ENCODE measurements at places on chromosomes 16 and 17.

GRCh38 chr17:50355701-50356341 is 9.9 kb downstream of the XYLT2 start:
- no peak for DNase-seq

DNA sequence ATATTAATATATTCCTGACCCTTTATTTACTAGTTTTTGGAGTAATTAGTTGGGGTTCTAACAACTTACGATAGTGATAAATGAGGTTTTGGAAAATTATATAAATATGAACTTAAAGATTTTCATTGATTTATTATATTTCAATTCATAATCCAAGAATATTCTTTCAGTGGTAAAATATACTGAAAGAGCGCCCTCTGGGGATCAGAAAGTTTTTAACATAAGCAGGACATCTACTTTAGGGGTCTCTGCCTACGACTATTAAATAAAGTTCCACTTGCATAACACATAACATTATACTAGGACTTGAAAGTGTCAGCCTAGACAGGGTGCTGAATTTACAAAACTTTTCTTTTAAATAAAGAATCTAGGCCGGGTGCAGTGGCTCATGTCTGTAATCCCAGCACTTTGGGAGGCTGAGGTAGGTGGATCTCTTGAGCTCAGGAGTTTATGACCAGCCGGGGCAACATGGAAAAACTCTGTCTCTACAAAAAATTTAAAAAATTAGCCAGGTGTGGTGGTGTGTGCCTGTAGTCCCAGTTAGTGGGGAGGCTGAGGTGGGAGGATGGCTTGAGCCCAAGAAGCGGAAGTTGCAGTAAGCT is 15.6 kb downstream of the RFWD3 start:
- no peak for DNase-seq

GRCh38 chr16:20853981-20854620 is 46.1 kb downstream of the DCUN1D3 start:
- DNase-seq, result no peak

DNA sequence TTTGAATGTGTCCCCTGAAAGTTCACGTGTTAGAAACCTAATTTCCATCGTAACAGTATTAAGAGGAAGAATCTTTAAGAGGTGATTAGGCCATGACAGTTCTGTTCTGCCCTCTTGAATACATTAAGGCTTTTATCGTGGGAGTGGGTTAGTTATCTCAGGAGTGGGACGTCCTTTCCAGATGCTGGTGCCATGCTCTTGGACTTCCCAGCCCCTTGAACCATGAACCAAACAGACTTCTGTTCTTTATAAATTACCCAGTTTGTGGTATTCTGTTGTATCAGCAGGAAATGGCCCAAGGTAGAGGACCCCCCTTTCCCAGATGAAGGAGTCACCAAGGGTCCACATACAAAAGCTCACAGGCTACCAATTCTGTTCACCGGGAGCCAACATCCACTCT is 10.1 kb downstream of the GTF3C1 start:
- DNase-seq, result no peak

- no peak for DNase-seq
Measured at GRCh38 chr17:37475731-37476420, 13.8 kb upstream of the DUSP14 start.

DNA sequence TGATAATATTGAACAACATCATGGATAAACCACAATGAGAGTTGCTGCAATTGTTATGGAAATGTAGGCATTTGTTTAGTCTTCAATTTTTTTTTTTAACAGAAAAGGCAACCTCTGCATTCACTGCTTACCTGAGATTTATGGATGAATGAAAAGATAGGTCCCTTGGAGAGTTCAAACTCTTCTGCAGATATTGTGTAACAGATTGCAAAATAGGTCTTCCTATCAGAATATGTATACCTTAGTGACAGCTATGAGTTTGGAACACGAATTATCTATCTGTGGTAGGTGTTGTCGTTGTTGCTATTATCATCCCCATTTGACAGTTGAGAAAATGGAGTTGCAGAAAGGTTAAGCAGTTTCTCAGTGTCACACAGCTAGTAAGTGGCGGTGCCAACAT is 1.2 kb upstream of the KCNJ16 start:
- no peak for DNase-seq

DNA sequence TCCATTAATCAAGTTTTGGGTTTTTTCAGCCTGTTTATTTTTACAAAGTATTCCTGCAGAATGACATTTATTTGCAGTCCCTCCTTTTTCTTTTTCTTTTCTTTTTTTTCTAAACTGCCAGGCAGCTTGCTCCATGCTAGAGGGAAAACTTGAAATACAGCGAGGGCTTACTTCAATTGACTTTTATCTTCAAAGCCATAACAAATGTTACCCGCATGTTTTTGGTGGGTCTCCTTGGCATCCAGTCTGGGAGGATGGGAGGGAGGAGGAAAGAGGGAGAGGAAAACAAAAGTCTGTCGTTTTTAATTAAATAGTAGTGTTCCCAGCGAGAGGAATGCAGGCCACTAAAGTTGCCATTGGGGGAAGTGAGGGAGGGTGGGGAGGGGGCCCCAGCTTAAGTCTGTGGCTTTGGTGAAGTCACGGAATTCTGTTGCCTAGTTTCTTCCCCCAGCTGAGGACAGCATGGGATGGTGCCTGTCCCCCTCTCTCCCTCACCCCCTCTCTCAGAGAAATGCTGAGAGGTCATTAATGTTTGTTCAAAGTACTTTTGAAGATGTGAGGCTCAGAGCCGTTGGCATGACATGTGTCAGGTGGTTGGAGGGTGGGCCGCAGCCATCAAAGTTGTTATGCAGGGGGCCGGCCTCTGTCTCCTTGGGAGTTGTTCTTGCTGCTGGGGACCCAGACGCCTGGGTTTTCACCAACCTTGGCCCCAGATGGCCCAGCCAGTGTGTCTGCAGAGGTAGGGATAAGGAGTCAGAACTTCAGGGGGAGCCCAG is 2.9 kb downstream of the NKD1 start:
- no peak for DNase-seq

GRCh38 chr16:53892155-53892554 is 188.2 kb downstream of the FTO start:
- no peak for DNase-seq

DNA sequence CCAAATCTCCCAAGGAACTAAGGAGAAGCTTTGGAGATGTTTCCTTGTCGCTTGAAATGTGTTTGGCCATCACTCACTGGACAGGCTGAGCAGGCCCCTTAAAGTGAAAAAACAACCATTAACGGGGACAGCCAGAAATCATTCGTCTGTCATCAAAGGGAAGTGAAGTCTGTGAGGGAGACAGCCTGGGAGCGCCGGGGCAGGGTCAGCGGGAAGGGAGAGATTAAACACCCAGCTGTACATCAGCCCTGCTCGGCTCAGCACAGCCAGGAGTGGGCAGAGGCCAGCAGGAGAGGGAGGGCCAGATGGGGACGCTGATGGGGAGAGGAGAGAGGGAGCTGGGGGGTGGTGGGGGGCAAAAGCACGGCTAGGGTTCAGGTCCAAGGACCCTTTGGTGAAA is 105.1 kb downstream of the SDK2 start:
- no peak for DNase-seq

- no peak for DNase-seq
Measured at GRCh38 chr16:30721606-30722005, 22.6 kb downstream of the SRCAP start.

GRCh38 chr16:62249069-62249468 is 212.8 kb upstream of the CDH8 start:
- no peak for DNase-seq

- DNase-seq, result no peak
Measured at GRCh38 chr16:48113471-48113870, 42.3 kb downstream of the ABCC12 start.

DNA sequence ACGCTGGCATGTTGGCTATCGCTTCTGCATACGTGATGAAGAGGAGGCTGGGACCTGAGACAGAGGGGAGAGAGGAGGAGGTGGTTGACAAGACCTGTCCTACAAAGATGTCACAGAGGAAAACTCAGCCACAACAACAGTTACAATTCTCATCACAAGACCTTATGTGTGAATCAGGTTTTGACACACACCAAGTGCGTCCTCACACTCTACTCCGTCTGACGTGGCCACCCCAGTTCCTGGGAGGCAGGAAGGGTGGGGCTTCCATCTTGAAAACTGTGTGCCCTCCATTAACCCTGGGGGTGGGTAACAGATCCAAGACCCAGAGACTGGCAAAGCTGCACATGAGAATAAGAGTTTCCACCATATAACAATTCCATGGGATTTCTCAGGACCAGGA is 24.1 kb downstream of the SLC6A4 start:
- DNase-seq, result no peak

GRCh38 chr16:54568906-54569807 is 282.6 kb upstream of the IRX3 start:
- DNase-seq, result peak; percentile 19

DNA sequence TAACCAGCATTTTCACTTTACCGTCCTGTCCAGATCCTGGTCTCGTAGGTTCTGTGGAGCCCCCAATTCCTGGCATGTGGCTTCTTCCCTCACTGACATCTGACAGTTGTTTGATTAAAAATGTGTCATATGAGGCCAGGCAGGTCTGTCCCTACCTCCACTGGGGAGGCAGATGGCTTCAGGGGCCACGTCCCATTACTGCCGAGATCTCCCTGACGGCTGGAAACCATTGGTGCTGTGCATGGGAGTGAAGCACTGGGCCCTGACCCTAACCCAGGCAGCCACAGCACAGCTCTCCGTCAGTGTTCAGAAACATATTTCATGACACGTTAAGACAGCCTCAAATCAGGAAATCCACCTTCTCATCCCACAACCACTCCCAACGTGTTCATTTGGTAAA is 77.5 kb downstream of the GNAO1 start:
- DNase-seq, result no peak

GRCh38 chr17:38881600-38882191 is 11.8 kb downstream of the LASP1 start:
- no peak for DNase-seq
